ENCODE measurements at places on chromosomes 12 and 14.

GRCh38 chr14:91397965-91398591, 19.5 kb downstream of the CCDC88C start:
- no peak for DNase-seq

- no peak for DNase-seq
These were observed 324.1 kb downstream of the C12orf75 start for GRCh38 chr12:105654606-105655005.

DNA sequence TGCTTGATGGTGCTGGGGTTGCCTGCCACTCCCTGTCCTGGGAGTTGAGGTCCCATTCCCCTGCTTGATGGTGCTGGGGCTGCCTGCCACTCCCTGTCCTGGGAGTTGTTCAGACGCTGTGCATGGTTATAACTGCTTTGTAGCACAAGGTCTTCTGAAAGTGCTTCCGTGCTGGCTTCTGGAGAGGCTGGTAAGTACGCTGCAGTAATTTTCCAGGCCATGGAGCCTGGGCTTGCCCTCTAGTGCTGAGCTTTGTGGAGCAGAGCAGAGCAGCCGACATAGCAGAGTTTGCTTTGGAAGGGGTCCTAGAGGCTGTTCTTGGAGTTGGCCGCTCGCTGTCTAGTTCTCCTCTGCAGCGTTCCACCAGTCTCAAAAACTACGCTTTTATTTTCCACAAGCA, 6.3 kb downstream of the B4GALNT3 start:
- DNase-seq = no peak

DNA sequence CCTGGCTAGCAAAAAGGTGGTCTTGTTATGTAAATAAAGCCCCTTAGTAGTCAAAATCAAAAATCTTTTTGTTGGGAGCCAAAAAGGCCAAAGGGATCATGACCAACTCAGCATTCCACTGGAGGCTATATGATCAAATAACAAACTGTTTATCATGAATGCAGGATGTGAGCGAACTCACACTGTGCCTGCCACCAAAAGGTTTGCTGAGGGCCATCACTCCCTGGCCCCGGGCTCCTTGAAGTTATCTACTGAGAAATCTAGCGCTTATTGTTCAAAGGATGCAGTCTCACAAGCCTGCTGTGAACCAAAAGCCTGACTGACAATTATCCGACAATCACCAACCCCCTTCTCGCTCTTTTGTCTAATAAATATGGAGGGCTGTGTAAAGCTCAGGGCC, 107.2 kb upstream of the DDHD1 start:
- DNase-seq = no peak

DNA sequence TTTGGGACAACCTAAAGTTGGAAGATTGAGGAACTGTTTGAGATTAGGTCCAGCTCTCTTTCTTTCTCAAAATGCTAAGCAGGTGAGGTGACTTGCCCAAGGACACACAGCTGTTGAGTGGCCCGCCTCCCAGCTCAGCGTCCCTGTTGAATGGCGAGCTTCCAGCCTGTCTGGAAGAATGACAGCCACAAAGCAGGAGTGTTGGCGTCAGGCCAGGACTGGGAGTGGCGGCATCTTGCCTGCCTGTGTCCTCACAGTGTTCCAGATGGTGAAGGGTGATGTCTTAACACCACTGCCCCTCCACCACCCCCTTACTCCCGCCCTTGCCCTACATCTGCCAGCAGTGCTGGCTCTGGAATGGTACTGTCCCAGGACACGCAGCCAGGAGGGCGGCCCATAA, 4.4 kb upstream of the CEBPE start:
- DNase-seq = no peak

GRCh38 chr12:126588586-126589249, 1523.5 kb downstream of the AACS start:
- no peak for DNase-seq

DNA sequence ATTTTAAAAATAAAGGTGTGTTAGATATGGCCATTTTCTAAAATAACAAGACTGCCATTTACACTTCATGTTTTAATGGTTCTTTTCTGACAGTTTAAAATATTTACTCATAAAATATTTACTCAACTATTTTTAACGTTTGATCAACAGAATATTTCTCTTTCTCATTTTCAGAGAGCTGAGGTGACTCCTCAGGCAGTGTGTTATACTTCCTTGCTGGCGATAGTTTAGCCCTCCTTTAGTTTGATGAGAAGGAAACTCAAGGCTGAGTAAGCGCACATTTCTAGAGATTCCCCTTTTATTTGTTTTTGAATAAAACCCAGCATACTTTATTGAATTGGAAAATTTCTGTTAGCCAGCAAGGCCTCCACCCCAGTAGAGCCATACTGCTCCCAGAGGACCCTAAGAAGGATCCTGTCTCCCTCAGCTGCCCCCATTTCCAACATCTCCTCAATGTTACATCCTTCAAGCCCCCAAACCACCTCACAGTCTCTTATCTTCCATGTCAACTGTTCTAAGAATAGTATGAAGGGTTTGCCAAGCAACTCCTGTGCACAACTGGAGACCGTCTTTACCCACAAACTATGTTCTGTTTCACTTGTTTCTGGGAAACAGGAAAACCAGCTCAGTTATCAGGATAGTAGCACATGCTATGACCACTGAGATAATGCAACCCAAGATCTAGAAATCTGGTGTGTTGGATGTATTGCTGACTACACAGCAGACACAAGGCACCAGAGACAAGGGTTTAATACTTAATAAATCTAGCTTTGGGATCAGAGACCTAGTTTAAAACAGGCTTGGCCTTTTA, 129.5 kb downstream of the STXBP6 start:
- DNase-seq = no peak

DNA sequence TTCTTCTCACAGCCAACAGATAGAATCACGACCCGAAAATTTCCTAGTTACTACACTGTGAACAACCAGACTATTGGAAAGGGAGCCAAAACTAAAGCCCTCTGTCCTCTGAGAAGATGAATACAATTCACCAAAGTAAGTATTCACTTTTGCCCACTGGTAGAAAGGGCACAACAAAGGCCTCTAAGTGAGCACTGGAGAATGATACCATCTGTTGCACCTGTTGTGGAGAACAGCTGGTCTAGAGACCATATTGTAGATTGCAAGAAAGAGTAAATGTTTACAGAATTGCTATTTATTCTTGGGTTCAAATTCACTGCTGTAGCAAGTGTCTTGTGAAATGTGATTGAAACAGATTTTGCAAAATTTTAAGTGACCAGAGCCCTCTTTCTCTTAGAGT, 46.9 kb upstream of the ANO6 start:
- no peak for DNase-seq

- no peak for DNase-seq
These were observed 45.7 kb downstream of the DICER1 start for GRCh38 chr14:95111507-95112164.

DNA sequence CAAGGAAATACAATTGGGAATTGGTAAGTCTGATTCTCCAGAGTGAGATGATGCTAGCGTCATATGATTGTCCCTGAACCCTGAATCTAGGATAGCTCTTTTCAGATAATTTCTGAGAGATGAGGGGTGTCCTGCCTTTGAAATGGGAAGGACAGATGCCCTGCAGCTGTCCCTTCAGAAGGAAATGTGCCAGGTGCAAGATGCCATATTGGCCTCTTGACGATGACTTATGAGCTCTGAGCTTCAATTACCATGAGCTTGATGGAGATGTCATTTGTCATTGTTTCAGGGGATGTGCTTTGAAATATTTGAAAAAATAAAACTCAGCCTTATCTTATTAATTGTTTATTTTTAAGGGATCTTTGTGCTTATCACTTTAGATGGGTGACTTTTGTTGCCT, 185.1 kb downstream of the DACT1 start:
- DNase-seq = no peak

DNA sequence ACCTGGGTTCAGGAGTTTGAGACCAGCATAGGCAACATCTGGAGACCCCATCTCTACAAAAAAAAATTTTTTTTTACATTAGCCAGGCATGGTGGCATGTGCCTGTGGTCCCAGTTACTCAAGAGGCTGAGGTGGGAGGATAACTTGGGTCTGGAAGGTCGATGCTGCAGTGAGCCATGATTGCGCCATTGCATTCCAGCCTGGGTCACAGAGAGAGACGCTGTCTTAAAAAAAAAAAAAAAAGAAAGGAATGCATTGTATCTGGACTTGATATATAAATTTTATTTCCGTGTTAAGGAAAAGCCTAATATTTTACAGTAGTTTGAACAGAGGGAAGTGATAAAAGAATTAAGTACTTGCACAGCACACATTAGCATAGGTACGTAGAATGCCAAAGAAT, 97.2 kb downstream of the ZC3H14 start:
- no peak for DNase-seq
